ENCODE measurements at places on chromosomes 6 and 20.

DNA sequence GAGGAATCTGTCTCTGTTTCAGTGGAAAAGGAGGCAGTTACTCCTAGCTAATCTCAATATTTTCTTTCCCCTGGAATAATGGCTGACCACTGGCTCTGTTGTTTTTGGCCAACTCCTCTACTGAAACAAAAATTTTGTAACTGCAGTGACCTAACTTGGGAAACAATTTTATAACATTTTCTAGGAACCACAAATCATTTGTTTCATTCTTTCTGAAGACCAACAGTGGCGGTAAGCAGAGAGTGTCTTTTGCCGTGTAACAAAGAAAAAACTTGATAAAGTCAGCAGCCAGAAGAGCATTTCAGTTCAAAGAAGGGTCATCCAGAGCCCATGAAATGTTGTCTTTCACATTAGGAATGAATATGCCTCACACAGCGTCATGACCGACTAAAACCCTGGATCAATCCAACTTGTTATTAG is 11.8 kb upstream of the BFSP1 start:
- no peak for DNase-seq

GRCh38 chr6:11272491-11273192 is 40.2 kb upstream of the NEDD9 start:
- DNase-seq: no peak

DNA sequence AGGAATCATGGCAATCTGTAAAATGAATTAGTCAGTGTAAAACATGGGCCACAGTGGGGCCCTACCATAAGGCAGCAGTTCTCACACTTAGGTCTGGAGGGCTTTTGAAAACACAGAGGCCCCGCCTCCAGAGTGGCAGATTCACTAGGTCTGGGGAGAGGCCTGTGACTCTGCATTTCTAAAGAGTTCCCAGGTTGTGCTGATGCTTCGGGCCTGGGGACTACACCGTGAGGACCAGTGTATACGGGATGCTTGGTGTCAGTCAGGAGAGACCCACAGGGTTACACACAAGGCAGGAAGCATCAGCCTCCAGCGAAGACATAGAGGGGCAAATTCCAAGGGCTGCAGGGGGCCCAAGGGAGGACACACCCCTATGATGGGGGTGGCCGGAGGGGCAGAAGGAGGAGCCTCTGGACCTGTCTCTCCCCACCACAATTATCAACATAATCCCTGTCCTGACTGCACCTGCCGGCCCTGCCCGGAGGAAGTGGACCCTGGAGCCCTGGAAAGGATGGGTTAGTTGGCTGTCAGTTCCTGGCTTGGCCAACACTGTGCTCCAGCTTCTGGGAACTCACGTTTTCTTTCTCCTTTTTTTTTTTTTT is 46.7 kb downstream of the FGD2 start:
- DNase-seq: no peak

DNA sequence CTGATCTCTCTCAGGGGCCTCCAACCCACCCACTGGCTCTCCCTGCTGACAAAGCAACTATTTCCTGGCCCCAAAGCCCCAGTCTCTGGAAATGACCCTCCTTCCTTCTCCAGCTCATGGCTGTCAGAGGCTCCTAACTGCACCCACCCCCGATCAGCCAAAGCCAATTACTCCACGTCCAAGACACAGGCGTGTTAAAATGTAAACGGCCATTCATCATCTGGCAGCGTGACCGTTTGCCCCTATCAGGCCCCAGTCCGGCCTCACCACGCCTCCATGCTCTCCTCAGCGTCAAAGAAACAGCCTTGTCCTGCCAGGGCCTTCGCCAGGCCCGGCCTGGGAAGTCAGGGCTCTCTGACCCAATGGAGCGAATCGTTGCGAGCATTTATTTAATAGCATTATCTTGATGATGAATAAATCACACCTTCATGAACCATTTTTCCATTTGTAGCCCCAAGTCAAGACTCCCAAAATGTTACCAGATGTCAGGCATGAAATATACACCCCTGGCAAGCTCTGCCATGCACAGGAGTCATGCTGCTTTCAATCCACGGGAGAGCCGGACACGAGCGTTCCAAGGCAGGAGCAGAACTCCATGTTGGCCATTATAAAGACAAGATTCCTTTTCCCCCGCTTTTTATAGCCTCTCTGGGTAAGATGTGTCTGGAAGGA is 17.7 kb downstream of the RIPOR3 start:
- no peak for DNase-seq
